NCI-H460 (cell line): ENCODE measurements at places on chromosomes 2 and 18.

- DNase-seq: no peak
Observed at GRCh38 chr18:46035696-46036680, 36.1 kb downstream of the PSTPIP2 start.

- DNase-seq: no peak
Observed at GRCh38 chr2:43375746-43376522, 149.5 kb upstream of the ZFP36L2 start.

GRCh38 chr2:241325257-241325656, 9.5 kb downstream of the SEPTIN2 start:
- no peak for DNase-seq

GRCh38 chr18:55763805-55764204, 175.8 kb upstream of the TCF4 start:
- no peak for DNase-seq

DNA sequence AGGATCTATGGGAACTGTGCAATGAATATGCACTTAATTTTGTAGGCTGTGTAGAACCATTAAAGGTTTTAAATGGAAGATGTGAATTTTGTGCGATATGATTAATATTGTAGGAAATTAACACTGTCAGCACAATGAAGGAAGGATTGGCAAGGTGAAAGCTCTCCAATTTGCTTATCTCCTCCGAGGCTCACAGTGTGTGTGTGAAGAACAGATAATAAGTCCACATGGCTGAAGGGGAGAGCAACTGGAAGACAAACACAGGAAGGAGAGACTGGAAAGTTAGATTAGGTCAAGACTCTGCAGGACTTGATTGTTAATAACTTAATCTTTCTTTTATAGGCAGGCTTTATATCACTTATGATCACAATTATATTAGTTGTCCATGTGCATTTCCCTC, 269.7 kb upstream of the VRK2 start:
- DNase-seq: no peak

DNA sequence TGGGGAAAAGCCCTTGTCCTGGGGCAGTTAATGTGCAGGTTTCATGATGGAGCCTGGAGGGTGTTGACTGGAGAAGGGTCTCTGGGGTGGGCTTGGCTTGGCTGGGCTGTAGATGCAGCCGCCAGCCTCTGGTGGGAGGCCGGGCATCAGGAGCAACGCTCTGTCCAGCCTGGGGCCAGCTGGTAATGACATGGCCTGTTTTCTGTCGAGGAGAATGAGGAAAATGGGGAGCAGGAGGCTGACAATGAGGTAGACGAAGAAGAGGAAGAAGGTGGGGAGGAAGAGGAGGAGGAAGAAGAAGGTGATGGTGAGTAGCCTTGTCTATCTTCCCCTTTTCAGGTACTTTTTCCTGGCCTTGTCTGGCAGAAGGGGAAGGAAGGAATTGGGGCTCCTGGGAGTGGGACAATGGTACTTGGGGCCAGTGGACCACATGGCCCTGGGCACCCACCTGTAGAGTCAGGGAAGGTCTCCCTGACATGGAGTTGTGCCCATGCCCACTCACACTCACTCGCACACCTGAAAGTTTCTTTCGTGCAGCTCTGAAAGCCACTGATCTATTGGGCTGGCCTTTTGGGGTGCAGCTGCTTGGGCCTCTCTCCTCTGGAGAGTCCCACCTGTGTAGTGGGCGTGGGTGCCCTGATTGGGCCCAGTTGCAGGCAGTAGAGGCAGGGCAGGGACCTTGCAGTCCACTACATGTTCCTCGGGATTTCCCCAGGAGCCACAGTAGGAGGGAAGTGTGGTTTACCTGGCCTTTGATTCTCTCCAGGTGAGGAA, 3.5 kb downstream of the PTMA start:
- no peak for DNase-seq

DNA sequence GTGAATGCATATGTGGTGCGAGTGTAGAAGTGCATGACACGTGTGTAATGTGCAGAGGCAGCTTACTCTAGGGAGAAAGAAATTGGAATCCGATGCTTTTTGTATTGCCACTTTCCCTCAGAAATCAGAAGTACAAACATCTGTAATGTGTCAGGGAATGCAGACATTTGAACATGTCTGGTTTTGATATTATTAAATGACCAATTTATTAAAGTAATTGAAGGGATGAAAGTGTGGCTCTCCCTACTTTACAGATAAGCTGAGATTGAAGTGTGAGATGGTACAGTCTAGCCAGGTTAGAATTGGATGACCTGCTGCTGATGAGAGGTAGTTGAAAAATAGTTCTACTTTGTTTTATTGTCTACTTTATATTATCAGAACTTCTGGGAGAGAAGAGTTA, 74.5 kb upstream of the NT5C1B start:
- DNase-seq: no peak

GRCh38 chr2:119181791-119182445, 23.4 kb upstream of the C1QL2 start:
- no peak for DNase-seq

GRCh38 chr2:223772363-223772762, 65.0 kb downstream of the AP1S3 start:
- DNase-seq: no peak

GRCh38 chr2:65040400-65041261, 15.6 kb upstream of the CEP68 start:
- peak; percentile 80 for DNase-seq

- no peak for DNase-seq
Observed at GRCh38 chr2:56086336-56086735, 97.5 kb upstream of the CCDC85A start.

DNA sequence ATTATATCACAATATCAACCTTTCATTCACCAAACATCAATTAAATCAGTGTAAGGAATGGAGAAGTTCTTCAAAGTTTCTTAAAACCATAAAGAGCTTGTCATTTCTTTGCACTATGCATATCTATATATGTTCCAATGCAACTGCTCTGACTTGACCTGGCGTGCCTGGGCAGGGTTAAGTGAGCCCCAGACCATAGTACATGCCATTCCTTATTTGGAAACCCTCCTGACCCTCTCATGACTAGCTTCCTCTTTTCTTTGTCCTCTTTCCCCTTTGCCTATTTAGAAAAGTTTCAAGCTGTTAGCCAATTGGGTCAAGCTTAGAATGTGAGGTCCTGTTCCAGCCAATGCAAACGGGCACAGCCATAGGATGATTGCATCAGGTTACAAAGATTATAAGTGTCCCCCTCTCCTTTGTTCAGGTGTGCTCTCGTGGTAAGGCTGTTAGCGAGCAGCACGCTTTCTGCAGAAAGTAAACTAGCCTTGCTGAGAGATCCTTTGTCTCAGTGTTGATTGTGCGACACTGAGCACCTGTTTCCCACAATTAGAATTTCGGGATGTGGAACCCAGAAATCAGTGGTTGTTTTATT, 78.2 kb upstream of the UXS1 start:
- DNase-seq: no peak

- DNase-seq: no peak
Observed at GRCh38 chr2:232238108-232238507, 140.4 kb upstream of the ALPP start.

DNA sequence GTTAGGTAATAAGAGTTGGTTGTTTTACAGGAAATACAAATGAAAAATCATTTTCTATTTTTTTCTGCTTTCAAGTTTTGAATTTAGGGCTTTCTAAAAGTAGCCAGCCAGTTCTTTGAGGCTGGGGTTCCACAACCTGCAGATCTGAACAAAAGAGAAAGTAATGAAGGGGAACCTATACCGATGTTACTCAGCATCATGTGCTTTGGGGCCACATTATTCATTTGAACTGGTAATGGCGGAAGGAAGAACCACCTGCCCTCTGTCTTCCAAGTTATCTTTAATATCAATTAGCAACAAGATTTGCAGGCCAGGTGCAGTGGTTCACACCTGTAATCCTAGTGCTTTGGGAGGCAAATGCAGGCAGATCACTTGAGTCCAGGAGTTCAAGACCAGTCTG, 12.9 kb upstream of the MRO start:
- DNase-seq: no peak

- no peak for DNase-seq
Observed at GRCh38 chr2:50840341-50841124, 191.4 kb downstream of the NRXN1 start.

DNA sequence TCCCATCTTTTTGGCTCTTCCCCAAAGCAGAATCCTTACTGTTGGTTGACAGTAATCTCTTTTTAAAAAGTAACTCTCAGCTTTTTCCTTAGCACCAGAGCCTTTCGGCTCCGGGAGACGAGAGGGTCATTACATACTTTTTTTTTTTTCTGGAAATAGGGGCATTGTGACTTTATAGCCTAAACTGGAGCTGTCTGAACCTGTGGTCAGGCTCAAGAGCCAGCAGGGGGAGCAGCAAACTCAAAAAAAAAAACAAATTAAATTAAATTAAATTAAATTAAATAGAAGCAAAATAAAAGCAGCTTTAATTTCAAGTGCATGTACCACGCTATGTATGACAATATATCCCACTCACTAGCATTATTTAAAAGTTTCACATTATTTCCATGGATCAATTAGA, 156.6 kb downstream of the DTNA start:
- DNase-seq: no peak

DNA sequence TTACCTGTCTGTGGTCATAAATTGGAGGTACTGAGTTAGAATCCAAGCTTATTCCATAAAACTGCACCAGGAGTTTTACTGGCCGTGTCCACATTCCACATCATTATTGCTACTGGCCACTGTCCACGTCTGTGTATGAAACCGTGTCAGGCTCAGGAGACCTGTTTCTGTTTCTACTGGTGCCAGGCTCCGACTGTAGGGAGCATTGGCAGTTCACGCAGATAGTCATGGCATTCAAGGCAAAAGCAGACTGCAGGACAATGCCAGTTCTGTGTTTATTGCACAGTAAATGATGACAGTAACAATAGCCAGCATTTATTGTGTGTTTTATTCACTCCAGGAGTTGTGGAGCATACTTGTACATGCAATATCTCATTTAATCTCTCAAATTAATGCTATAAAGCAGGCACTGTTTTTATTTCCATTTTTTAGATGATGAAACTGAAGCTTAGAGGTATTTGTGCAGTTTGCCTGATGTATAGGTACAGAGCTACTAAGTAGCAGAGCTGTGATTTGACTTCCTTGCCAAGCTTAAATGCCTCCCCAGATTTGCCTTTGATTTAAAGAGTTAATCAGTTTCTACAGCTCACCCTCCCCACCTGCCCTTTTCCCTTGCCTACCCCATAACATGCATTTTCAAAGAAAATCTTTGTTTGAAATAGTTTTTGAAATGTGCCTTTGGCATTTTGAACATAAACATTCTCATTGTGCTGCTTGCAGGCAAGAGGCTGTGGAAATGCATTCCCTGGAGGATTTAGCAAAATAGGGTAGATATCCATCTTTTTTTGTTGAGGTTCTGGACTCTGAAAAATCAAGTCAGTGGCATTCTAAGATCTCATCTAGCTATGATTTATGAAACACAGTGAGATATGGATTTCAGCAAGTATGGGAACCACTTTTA, 55.5 kb downstream of the MAP4K4 start:
- no peak for DNase-seq

- peak; percentile 16 for DNase-seq
Observed at GRCh38 chr18:8084160-8084559, 517.0 kb downstream of the PTPRM start.

GRCh38 chr2:112642561-112642960, 3.2 kb upstream of the SLC20A1 start:
- no peak for DNase-seq

DNA sequence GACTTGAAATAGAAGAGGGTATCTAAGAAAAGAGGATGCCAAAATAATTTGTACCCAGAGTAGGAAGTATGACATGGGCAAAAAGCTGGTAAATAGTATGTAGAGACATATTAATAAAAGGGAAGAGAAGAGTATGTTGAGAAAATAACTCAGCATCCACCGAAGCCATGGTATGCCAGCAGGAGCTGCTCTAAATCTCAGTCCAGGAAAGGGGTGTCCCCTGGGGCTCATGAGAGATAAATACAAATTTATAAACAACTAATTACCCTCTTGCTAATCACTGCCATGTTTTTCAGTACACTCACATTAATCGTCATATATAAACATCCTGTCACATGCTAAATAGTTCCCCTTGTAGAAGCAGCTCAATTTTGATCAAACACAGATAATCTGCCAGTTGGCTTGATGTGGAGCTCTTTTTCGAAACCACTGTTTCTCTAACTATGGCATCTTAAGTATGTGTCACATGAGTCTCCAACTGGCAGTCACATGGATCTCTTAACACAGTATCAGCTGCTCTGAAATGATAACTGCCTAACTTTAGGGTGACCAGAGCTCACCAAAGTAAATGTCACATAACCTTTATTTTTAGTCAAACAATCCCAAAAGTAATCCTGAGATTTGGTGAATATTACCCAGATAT, 31.9 kb downstream of the EXOC6B start:
- no peak for DNase-seq

- no peak for DNase-seq
Observed at GRCh38 chr2:202609381-202610145, 25.2 kb upstream of the FAM117B start.

- no peak for DNase-seq
Observed at GRCh38 chr2:215717501-215718381, 281.9 kb upstream of the FN1 start.

GRCh38 chr2:68901199-68901514, 30.0 kb upstream of the BMP10 start:
- no peak for DNase-seq

GRCh38 chr18:61580046-61580445, 246.8 kb downstream of the CDH20 start:
- no peak for DNase-seq

DNA sequence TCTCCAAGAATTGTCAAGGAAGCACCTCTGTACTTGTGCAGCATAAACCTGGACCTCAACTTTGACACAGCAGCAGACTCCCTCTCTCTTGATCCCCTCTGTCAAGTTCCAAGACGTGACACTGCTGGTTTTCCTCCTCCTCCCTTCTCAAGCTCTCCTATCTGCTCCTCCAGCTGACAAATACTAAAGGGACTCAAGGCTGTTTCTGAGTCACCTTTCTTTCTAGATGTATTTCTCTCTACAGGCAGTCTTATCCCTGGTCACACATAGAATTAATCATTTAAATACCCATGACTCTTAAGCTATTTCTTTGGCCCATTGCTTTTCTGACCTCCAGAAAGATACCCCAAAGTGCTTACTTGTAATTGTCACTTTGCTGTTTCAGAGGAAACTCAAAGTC, 53.5 kb downstream of the SEPTIN10 start:
- no peak for DNase-seq

DNA sequence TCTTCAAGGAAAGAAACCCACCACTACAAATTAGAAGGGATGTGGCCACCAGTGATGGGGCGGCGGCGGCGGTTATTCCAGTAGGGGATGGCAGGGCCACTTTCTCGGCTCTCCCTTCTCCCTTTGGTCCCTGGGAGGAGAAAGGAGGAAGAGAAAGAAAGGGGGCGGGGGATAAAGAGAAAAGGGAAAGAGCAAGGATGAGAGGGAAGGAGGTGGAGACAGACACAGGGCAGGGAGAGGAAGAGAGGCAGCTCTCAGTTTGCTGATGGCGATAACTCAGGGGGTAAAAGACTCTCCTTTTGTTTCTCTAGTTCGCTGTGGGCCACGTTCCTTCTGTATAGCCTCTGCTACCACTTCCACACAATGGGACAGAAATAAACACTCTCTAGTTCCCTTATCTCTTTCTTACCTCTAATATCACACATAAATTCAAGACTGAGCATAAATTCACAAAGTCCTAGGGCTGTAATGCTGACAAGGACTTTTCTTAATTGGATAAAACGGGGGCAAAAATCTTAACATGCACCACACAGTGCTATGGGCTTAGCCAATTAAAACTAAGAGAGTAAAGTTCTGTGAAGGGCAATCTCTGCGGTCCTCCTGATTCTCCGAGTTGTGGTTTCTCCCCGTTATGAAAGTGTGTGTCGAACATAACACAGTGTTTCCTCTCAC, 14.6 kb downstream of the SFT2D3 start:
- no peak for DNase-seq

- DNase-seq: no peak
Observed at GRCh38 chr2:197363998-197364397, 53.4 kb upstream of the ANKRD44 start.

GRCh38 chr2:6031200-6031867, 339.1 kb downstream of the SOX11 start:
- no peak for DNase-seq
